ENCODE measurements at places on chromosomes 11 and 22.

DNA sequence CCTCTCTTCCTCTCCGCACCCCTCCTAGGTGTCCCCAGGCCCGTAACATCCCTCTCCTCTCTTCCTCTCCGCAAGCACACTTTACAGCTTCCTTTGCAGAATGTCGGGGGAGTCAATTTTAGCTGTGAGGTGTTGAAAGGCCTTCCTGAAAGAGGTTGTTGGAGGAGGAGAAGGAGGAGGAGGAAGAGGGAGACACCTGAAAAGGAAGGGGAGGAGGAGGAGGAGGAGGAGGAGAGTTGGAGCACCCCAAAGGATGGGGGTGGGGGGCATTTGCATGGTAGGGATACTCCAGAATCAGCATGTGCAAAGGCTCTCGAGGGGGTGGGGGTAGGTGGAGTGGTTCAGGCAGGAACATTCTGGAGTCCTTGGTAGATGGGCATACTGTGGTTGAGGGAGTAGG is 1045.1 kb downstream of the TBC1D22A start:
- DNase-seq, result no peak

DNA sequence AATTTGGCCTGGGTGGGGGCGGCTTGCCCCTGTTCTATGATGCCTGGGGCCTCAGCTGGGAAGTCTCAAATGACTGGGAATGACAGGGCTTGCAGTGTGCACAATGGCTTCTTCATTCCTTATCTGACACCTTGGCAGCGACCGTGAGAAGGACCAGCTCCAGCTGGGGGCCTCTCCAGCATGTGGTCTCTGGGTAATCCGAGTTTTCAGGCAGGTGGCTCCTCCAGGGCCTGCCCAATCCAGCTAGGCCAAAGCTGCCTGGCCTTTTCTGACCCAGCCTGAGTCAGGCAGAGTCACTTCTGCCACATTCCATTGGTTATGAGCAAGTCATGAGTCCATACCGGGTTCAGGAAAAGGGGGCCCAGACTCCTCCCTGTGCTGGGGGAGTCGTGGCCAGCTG is 646.0 kb downstream of the OPCML start:
- DNase-seq, result no peak

DNA sequence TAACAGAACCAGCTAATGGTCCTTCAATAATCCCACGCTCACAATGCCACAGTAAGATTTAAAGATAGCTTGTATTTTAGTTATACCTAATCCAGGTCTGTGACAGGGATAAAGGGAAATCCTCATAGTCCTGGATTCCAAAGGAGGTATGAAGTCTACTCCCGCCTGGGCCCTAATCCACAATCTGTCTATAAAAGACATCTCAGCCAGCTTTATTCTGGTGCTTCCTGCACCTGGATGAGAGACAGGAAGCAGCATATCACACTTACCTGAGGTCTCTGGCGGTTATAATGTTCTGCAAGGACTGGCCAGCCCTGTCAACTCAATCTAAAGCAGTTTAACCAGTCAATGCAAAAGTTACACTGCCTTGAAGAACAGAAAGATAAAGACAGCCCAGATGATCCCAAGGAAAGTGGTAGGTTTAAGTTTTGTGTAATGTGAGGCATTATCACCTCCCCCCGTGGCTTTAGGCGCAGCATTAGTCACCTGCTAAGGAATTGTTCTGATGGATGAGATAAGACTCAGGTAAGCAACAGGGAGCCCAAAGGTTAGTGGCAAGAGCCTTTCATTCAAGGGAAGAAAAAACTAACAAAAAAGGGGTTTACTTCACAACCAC is 57.6 kb downstream of the PLEKHA7 start:
- DNase-seq, result no peak

DNA sequence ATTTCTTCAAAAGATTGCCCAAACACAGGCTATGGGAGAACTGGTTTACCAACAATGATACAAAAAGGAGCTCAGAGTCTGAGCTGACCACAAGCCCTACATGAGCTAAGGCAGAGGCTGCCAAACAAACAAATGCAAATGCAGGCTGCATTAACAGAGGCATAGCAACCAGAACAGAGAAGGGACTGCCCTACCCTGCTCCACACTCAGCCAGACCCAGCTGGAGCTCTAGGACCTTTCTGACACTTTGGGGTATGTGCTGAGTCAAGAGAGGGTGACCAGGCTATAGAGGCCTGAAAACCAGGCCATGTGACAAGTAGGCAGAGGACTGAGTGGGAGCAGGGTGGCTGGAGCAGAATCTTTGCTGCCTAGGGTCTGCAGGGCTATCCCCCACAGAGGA is 17.8 kb upstream of the P2RY2 start:
- DNase-seq, result no peak

DNA sequence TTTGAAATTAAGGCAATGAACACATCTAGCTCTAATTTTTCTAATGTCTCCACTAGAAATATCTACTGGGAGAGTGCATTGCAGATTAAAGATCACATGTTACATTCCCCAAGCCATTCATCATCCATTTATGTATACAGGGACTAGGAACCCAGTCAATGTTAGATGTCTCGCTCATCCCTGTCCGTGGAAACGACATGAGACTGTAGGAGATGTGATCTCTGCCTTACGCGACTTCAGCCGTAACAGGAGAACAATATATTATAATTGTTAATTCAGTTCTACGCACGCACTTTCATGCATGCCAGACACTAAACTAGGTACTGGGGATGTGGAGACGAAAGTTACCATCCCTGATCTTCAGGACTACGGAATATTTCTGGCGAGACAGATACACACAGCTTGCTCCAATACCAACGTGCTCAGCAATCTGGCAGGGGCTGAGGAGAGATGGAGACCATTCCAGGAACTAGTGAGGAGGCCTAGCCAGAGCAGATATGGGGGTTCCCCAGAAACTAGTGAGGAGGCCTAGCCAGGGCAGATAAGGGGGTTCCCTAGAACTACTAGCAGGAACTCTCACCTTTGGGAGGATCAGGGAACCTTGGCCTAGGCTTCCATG is 706 bp downstream of the DCPS start:
- no peak for DNase-seq

DNA sequence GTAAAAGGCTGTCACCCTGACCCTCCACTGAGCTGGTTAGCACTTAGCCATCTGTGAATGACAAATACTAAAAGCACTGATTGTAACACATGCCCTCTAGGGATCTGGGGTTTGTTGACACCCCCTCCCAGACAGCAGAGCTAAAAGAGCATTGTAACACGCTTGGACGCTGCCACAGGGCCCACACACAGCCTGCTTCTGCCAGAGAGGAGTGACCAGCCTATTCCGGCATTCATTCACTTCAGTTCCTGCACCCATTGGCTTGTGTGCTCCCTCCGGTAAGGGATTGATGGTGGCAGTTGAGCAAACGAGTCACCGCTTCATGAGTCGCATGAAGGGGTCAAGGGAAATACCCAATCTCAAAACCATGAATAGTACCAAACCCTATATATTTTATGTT is 15.8 kb downstream of the OR10D3 start:
- DNase-seq, result no peak

- DNase-seq, result peak; percentile 77
These were observed 154.3 kb upstream of the RASSF10 start for GRCh38 chr11:12854829-12855228.

- DNase-seq, result no peak
These were observed 14.5 kb downstream of the PHF21A start for GRCh38 chr11:46106530-46107407.

GRCh38 chr11:115348416-115348815 is 155.8 kb downstream of the CADM1 start:
- DNase-seq, result no peak

- no peak for DNase-seq
These were observed 20.6 kb upstream of the MUC5B start for GRCh38 chr11:1202154-1202775.

GRCh38 chr11:74265256-74265655 is 46.2 kb downstream of the P4HA3 start:
- no peak for DNase-seq

DNA sequence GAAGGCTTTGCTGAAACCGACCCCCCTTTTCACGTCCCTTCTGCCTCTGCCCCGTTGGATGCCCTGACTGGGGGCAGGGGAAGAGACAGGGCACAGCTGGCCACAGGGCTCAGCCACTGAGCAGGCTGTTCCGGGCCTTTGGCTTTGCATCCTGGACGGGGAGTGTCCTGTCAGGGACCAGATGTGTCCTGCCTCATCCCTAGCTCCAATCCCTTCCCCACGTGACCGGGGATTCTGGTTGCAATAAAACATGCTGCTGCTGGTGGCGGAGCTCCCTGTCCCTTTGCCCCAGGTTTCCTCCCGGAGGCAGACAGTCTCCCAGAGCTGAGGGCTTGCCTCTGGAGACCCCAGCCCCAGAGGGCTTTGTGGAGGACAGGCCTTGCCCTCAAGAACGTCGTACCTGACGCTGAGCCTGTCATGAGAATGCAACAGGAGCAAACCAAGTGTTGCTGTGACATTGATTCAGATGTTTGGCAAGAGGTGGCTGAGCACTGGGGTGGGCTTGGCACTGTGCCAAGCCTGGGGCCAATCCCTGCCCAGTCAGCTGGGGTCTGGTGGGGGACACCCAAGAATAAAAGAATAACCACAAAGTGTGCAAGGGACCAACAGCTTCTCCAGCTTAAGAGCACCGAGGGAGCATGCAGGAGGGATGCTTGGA is 7.3 kb downstream of the CDC42EP2 start:
- DNase-seq, result no peak

- DNase-seq, result no peak
These were observed 24.1 kb upstream of the FEZ1 start for GRCh38 chr11:125519860-125520834.

DNA sequence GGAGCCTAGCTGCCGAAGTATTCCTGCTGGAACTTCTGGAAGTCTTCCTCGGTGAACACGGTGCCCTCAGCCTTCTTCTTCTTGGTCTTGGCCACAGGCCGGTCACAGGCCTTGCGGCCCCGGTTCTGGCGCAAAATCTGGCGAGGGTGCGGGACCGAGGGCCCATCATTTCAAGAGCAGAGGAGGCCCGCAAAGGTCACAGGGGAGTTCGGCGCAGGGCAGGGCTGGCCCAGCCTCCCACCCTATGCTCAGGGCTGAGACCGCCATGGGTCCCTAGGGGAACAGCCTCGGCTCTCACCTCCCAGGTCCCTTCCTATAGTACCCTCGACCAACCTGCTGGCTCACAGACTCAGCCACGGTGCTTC is 3.1 kb downstream of the RPS19BP1 start:
- no peak for DNase-seq

DNA sequence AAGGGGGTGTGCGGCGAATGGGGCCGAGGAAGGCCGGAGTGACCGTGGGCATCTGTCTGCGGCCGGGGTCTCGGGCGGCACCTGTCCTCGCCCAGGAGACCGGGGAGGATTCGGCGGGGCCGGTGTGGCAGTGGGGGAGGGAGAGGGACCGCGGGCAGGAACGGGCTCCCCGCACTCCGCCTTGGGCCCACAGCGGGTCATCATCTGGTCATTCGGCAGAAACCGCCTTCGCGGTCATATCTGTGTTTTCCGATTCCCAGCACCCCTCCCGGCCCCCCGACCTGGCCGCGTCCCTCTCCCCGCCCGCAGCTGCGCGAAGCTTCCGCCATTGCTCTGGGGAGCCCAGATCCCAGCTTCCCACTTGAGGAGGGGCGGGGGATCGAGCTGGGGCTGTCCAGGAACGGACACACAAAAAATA is 824 bp upstream of the CBX6 start:
- DNase-seq, result no peak

- no peak for DNase-seq
These were observed 21.8 kb upstream of the PIK3C2A start for GRCh38 chr11:17229481-17230152.

DNA sequence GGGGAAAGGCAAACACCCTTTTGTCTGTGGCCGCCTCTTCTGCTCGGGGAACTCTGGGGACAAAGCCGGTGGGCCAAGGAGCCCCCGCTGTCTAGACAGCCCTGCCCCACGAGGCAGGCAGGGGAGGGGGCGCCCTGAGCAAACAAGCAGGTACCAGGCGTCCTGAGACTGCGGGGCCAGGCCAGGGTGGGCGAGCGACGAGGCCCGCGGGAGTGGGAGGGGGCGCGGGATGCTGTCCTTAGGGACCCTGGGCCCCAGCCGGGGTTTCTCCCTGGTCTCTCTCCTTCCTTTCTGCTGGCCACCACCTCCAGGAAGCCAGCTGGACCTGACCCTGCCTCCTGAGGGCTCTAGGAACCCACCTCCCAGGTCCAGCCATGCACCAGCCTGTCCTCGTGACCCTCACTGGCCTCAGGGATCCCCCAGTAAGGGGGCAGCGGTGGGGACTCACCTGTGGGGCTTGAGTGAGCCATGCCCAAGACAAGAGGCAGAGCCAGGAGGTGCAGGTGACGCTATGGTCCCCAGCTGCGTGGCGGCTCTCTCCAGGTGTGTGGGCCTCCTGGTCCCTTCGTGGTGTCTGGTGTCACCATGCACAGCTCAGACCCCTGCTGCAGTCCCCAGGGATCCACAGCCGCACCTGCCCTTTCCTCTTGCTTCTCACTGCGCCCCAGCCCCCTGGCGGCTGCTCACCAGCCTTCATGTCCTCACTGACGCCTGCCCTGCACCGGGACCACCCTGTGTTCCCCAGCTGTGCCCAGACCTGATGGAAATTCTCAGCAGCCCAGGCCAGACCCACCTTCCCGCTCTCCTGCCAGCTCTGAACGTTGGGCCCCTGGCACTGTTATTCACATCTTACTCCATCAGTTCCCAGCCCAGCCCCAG is 26.5 kb upstream of the MUC5AC start:
- no peak for DNase-seq

- DNase-seq, result no peak
These were observed 346.1 kb upstream of the DDI1 start for GRCh38 chr11:103690356-103690755.

- no peak for DNase-seq
These were observed 166.0 kb downstream of the TENM4 start for GRCh38 chr11:79274636-79275331.

DNA sequence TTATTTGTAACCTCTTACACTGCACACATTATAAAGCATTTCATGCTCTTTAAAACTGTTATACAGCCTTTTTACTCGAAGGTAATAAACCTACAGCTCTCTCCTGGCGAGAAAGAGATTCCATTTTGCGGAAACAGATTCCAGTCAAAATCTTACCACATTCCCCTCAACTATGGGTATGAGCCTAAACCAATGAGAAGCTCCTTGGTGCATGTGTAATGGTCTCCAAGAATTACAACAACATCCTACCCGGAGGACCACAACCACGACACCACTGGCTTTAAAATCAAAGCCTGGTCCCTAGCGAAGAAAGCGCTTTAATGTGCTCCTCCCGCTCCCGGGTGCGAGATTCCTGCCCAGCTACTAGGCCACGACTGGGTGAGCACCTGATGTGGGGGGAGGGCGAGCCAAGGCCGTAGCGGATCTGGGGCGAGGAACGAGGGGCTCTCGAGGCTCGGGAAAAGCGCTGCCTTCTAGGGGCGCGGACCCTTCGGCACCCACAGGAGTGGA is 821 bp downstream of the CELF1 start:
- no peak for DNase-seq

GRCh38 chr11:103370076-103370475 is 260.9 kb downstream of the DYNC2H1 start:
- no peak for DNase-seq

- DNase-seq, result no peak
These were observed 26.9 kb downstream of the TP53I11 start for GRCh38 chr11:44923806-44924205.

DNA sequence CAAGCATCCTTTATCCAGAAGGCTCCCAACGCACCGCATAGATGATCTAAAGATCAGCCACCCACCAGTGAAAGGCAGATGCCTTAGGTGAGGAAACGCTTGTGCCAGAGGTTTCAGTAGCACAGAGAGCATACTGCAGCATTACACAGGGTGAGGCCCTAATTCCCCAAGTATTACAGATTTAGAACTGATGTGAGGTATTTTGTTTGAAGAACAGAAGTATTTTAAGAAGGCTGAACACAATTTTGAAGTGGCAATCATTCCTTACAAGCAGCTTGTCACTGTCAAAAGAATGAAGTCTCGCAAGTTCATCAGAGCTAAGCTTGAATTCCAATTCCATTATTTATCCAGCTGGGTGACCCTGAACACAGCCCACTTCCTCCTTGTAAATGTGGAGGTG is 70.0 kb upstream of the FAT3 start:
- DNase-seq, result no peak

All from kidney epithelial cell (primary cell).